ENCODE measurements at places on chromosomes 11 and 22. TPM values are rescaled to one million over a fixed set of nuclear protein-coding genes. Genes with fewer than 3 reads are reported as not detected.

Gene KCTD14
- 22.4 TPM for total RNA-seq

- no peaks in the 10 kb centered on the region for H3K36me3 ChIP-seq
- H3K27ac ChIP-seq = peak overlapping the region; percentile 85
- no peaks in the 10 kb centered on the region for H3K27me3 ChIP-seq
- H3K4me1 ChIP-seq = peaks cover 11% of the 10 kb centered on the region
These were observed 37.5 kb upstream of the NNMT start for GRCh38 chr11:114258696-114259095.

DNA sequence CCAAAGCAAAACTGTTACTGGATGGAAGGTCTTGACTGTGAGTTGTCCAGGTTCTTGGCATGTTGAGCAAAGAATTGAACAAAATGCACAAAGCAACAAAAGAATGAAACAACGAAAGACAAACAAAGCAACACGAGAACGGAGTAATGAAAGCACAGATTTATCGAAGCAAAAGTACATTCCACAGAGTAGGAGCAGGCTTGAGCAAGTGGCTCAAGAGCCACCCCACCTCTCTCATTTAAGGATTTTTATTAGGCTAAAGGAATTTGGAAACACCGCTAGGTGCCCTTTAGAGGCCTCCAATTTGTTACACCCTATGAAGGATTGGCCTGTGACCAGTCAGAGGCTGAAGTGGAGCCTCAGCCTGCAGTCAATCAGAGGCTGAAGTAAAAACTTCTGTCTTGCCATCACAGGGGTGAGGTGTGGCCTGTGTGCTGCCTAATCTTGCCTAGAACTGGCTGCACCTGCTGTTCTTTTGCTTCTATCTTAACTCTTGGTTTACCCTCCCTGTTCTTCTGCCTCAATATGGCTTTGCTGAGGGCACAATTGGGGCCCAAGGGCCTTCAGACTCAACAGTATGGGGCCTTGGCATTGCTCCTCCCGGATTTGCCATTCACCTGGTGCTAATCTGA, 59.4 kb upstream of the FTH1 start:
- no peak overlapping the region for H3K4me3 ChIP-seq
- DNase-seq = no peak
- no peaks in the 10 kb centered on the region for H3K27me3 ChIP-seq
- H3K4me1 ChIP-seq = no peaks in the 10 kb centered on the region

GRCh38 chr11:6646918-6647679, 8.5 kb downstream of the DCHS1 start:
- H3K27me3 ChIP-seq = no peaks in the 10 kb centered on the region
- no peak for DNase-seq
- no peaks in the 10 kb centered on the region for H3K36me3 ChIP-seq

- H3K27me3 ChIP-seq = no peaks in the 10 kb centered on the region
- H3K4me1 ChIP-seq = no peaks in the 10 kb centered on the region
- no peak for DNase-seq
- H3K36me3 ChIP-seq = no peaks in the 10 kb centered on the region
- no peak overlapping the region for H3K27ac ChIP-seq
These were observed 59.3 kb upstream of the NECTIN1 start for GRCh38 chr11:119788096-119788883.

Gene SHISA8
- not detected for total RNA-seq

Gene OSM
- total RNA-seq = 1.3 TPM

Gene C1QTNF5
- total RNA-seq = 38.0 TPM

GRCh38 chr11:119157063-119157462, 8.2 kb downstream of the ABCG4 start:
- no peaks in the 10 kb centered on the region for H3K4me1 ChIP-seq
- no peak overlapping the region for H3K4me3 ChIP-seq
- no peak for DNase-seq
- H3K27ac ChIP-seq = no peak overlapping the region

- no peaks in the 10 kb centered on the region for H3K4me1 ChIP-seq
- no peaks in the 10 kb centered on the region for H3K36me3 ChIP-seq
- no peak overlapping the region for H3K4me3 ChIP-seq
These were observed 282.8 kb downstream of the NTM start for GRCh38 chr11:131653260-131653659.

DNA sequence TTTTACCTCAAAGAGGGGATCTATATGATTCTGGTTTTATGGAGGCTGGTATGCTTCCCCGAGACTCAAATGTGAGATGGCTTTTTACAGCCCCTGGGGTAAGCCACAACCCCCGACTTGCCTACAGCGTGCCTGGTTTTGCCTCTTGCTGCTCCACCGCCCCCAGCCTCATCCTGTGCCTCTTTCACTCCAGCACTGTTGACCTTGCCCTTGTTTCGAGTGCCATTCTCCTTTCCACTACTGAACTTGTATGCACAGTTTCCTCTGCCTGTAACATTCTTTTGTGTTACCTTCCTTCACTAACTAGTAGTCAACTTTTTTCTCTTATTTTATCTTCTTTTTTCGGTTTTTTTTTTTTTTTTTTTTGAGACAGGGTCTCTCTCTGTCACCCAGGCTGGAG, 219.0 kb upstream of the ZBED5 start:
- no peak for DNase-seq
- no peaks in the 10 kb centered on the region for H3K27me3 ChIP-seq
- H3K4me1 ChIP-seq = no peaks in the 10 kb centered on the region
- no peaks in the 10 kb centered on the region for H3K36me3 ChIP-seq
- H3K27ac ChIP-seq = no peak overlapping the region
- H3K4me3 ChIP-seq = no peak overlapping the region

Gene MYBPC3
- total RNA-seq = under 0.01 TPM

Gene OR51I1
- not detected for total RNA-seq

DNA sequence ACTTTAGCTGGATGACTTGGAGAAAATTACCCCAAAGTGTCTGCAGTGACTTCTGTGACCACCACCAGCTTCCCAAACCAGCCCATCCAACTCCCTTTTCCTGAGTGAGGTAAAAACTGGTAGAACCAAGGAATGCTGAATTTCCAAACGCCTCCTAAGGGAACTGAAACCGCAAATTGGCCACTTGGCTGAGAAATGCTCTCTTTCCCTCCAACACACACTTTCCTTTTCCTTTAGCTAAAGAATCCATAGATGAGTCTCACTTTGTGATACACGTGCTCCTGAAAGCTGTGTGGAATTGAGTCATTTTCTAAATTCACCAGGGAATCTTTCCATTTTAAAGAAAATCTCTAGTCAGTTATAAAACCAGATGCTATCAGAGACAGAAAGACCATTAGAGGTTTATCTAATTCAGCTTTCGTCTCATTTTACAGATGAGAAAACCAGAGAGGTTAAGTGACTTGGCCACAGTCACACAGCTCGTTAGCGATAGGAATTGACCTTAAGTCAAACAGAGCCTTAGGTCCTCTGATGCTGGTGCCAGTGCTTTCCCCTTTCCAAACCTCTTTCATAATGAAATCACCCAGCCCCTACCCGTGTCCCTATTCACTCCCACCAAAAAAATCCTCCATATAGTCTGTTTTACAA, 137.2 kb downstream of the COMMD9 start:
- H3K27ac ChIP-seq = no peak overlapping the region
- H3K36me3 ChIP-seq = no peaks in the 10 kb centered on the region
- no peaks in the 10 kb centered on the region for H3K4me1 ChIP-seq
- no peak for DNase-seq

- no peak overlapping the region for H3K27ac ChIP-seq
- DNase-seq = peak; percentile 47
- H3K27me3 ChIP-seq = no peaks in the 10 kb centered on the region
- H3K4me3 ChIP-seq = no peak overlapping the region
- no peaks in the 10 kb centered on the region for H3K4me1 ChIP-seq
These were observed 76.0 kb upstream of the KCNQ1OT1 start for GRCh38 chr11:2775626-2776350.

- no peaks in the 10 kb centered on the region for H3K27me3 ChIP-seq
- H3K36me3 ChIP-seq = no peaks in the 10 kb centered on the region
- no peak overlapping the region for H3K4me3 ChIP-seq
- no peak for DNase-seq
- no peaks in the 10 kb centered on the region for H3K4me1 ChIP-seq
- no peak overlapping the region for H3K27ac ChIP-seq
These were observed 293.2 kb downstream of the SWAP70 start for GRCh38 chr11:9957072-9957471.

DNA sequence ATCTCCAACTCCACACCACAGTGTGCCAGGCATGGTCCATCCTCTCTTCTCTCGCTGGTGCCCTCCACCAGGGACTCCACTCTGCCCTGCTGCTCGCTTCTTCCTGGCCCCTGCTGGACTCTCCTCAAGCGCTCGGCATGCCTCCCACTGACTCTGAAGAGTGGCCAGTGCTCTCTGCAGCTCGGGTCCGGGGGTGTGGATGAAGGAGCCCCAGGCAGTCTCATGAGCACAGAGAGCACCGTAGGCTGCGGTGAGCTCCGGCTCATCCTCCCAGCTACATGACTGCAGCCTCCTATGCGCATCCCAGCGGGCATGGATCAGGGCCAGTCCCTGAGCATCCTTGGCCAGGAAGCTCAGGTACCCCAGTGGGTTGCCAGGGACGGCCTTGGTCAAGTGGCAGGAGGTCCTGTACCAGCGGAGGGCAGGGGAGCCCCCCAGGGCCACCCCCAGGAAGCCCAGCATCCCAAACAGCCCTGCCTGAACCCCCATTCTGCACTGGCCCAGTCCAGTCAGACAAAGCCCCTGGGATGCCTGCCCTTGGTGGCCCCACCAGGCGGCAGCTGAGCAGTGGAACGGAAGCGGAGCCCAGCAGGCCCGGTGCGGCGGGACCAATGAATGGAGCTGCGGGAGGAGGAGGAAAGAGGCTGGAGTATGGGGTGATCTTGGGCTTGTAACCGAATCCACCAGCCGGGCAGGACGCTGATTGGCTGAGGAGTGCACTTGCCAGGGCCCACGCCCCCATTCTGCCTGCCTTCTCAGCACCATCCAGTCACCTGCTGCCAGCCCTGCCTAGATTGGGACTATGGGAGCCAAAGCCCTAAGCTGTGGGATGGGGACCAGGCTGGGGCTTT, at the start of gene PLA2G3:
PLA2G3 (minus strand) TSS at position 643 of the 851 bp plus-strand sequence; CDS start at position 489, 154 bp downstream.
- no peaks in the 10 kb centered on the region for H3K27me3 ChIP-seq
- no peaks in the 10 kb centered on the region for H3K36me3 ChIP-seq
- no peak within 1 kb of the TSS for H3K4me3 ChIP-seq
- peaks cover 4% of the 10 kb centered on the region for H3K4me1 ChIP-seq
- DNase-seq = no peak

DNA sequence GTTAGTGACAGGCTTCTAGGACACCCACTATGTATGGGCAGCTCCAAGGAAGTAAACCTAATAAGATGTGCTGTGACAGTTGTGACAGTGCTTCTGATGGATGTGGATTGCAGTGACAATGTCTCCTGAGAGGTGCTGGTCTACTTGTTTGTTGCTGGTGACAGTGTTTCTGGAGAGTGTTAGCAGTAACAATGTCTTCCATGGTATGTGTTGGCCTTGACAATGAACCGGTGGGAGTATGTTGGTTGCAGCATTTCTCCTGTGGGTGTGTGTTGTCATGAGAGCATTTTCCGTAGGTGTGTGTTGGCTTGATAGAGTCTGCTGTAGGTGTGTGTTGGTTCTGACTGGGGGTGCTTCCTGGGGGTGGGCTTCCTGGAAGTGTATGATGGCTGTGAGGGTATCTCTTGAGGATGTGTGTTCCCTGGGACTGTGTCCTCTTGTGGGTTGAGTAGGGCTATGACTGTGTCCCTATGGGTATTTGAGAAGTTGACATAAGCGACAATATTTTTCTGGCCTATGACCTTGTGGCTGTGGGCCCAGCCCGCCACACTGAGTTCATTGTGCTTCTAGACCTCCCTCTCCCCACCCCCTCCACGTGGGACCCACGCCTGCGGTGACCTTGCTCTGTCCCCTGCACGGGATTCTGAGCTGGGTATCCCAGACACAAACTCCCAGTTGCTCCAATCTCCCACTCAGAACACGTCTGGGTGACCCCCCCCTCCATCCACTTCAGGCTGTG, 1.2 kb downstream of the DCHS1 start:
- DNase-seq = no peak
- H3K27me3 ChIP-seq = no peaks in the 10 kb centered on the region
- H3K4me3 ChIP-seq = peak overlapping the region; percentile 85
- no peaks in the 10 kb centered on the region for H3K4me1 ChIP-seq
- H3K36me3 ChIP-seq = no peaks in the 10 kb centered on the region
- peak overlapping the region; percentile 60 for H3K27ac ChIP-seq

DNA sequence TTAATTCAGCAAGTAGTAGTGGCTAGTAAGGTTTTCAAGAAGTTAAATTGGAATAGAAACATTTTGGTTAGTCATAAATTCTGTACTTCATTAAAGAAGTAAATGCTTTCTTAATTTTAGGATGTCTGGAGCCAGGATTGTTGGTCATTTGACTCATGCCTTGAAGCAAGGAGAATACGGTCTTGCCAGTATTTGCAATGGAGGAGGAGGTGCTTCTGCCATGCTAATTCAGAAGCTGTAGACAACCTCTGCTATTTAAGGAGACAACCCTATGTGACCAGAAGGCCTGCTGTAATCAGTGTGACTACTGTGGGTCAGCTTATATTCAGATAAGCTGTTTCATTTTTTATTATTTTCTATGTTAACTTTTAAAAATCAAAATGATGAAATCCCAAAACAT, 25.8 kb downstream of the ACAT1 start:
- no peak overlapping the region for H3K27ac ChIP-seq
- no peak for DNase-seq
- no peak overlapping the region for H3K4me3 ChIP-seq
- no peaks in the 10 kb centered on the region for H3K27me3 ChIP-seq

DNA sequence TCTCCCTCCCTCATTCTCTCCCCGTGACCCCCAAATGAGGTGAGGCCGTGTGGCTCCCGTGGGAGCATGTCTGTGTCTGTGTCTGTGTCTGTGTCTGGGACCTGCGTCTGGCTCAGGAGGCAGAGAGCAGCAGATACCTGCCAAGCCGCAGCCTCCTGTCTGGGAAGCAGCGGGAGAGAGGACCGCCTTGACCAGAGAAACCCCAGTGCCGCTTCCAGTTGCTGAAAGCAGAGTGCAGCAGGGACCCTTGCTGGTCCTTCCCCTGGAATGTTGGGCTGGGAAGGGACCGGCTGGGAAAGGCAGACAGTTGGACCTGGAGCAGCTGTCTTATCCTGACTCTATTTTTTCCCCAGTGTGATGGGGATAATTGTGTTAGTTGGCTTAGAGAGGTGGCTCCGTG, 525 bp downstream of the CSDC2 start:
- peak overlapping the region; percentile 38 for H3K4me3 ChIP-seq
- no peak for DNase-seq
- H3K27ac ChIP-seq = peak overlapping the region; percentile 52
- no peaks in the 10 kb centered on the region for H3K4me1 ChIP-seq
- H3K27me3 ChIP-seq = no peaks in the 10 kb centered on the region

Gene CRYBB1
- not detected for total RNA-seq

Gene TUB
- 17.7 TPM for total RNA-seq

DNA sequence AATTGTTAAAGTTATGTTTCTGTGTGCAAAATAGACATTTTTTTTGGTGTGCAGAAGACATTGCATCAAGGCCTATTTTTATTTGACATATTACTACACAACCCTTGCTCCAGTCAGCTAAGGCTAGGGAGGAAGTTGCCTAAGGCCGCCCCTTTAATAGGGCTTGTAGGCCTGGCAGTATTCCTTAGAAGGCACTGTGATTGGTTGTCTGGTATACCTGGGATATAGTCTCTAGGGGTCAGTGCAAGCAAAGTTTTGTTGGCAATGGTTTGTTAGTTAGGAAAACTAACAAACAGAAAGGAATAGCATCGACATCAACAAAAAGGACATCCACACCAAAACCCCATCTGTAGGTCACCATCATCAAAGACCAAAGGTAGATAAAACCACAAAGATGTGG, 16.9 kb downstream of the CCDC15 start:
- no peaks in the 10 kb centered on the region for H3K4me1 ChIP-seq
- H3K4me3 ChIP-seq = no peak overlapping the region
- H3K27me3 ChIP-seq = no peaks in the 10 kb centered on the region
- DNase-seq = no peak

Gene NXPE1
- total RNA-seq = not detected
